ENCODE measurements at places on chromosomes 4 and X.

DNA sequence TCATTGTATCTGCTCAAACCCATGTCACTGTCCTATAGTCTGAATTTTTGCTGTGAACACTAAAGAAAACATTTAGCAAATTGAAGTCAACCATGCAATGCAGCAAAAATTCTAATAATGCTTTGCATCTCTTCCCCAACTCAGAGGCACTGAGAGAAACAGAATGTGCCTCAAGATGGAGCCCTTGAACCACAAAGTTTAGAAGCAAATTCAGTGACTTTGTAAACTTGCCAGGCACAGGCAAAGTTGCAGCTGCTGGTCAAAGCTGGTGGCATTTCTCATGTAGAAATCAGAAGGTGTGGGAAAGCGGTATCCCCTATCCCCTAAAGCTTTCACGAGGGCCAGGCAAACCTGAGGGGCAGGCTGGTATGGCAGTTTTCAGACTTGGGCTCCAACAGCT is 121.7 kb upstream of the DIPK2B start:
- DNase-seq = peak; percentile 2

DNA sequence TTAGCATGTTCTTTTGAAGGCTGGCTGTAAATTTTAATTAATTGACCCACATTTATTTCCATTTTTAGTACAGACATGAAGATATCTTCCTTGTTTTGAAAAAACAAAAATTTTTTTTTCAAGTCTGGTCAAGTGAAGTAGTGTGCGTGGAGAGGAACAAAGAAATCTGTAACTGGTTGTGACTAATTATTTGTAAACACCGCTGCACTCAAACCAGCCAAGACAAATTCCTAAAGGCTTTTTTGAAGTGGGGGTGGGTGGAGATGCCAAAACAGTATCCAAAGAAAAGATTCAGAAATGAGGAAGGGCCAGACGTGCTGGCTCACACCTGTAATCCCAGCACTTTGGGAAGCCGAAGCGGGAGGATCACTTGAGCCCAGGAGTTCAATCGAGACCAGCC is 88.3 kb downstream of the SHROOM2 start:
- no peak for DNase-seq

- DNase-seq = no peak
Observed at GRCh38 chr4:108787106-108787505, 24.3 kb upstream of the ETNPPL start.

- DNase-seq = no peak
Observed at GRCh38 chr4:85092536-85092935, 126.0 kb upstream of the WDFY3 start.

GRCh38 chrX:107825698-107826237 is at the start of gene MID2:
Gene MID2 (plus strand): TSS chrX:107825866. CDS start chrX:107826427, 561 bp downstream.
- DNase-seq = peak; percentile 65

DNA sequence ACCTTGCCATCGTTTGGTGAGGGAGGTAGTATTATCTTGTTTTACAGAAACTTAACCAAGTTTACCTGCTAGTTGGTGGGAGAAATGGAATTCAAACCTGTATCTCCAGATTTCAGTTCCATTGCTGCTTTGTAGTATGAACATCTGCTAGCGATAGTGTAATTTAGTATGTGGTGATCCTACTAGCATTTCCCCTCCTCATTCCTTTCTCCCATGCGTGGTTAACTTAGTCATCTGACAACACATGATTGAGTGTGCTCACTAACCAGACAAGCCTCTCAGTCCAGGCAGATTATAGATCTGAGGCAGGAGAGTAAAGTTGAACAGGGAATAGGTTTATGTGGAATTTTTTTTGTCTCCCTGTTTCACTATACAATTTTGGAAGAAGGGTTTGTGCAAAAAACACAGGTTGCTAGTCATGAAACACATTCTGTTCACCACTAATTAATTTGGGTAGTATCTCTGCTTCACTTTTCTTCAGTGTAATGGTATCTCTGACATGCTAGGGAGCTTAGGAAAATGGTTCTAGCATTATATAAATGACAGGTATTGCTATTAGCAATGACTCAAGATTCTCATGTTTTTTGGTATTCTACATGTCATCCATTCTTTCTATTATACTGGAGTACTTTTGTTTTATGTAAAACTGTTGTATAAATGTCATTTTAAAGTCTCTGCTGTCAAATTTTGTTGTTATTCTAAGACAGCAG is 21.7 kb downstream of the RBPJ start:
- DNase-seq = no peak

DNA sequence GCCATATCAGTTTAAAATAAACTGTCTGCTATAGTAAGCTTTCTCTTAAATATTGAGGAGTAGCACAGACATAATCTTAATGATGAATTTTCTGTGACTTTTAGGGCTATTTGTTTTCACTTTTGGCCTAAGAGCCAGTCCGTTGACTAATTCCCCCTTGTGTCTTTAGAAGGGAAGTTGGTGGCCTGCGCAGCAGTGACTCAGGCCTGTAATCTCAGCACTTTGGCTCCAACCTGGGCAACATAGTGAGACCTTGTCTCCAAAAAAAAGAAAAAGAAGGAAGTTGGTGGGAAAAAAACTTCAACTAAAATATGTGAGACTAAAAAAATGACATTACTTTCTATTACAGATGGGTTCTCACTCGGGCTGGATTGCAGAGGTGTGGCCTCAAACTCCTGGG is 3.4 kb downstream of the NCAPG start:
- DNase-seq = no peak

GRCh38 chr4:87118421-87118820 is 102.0 kb downstream of the KLHL8 start:
- DNase-seq = no peak

DNA sequence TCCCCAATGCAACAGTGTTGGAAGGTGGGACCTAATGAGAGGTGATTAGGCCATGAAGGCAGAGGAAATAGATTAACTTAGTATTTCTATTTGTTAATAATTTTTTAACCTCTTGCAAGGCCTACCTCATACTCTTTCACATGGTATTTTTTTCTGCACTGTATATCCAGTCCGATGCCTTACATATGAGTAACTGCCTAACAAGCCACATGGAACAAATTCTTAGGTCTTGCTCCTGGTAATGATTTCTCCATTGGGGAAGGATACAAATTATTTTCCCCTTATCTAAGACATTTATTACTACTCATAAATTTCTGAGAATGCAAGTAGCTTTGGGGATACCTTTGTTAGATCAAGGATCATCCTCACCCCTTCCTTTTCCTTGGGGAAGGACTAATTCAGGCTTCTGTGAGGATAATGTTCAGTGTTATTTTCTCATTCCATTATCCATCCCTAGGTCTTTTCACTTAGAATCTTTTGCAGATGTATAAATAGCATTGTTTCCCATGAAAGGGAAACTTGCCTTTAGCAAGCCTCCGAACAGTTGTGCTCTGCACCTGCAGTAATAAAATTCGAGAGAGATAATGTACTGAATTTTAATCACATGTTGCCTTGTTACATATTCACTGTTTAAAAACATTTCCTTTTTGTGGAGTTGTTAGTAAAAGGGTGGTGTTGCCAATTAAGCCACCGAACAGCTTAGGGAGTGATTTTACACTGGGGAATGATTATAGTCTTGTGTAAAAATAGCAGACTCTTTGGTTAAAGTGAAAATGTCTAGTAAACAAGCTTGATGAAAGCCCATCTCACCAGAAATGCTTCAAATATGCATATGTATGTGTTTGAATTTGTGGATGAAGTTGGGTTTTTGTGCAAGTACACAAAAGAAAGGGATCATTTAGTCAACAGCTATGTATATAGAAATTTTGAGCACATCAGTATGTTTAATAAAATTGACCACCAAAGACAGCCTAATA is 89.9 kb downstream of the CFAP299 start:
- DNase-seq = no peak

- no peak for DNase-seq
Observed at GRCh38 chr4:114226968-114227760, 247.7 kb upstream of the ARSJ start.

- peak; percentile 42 for DNase-seq
Observed at GRCh38 chrX:155148724-155149537, 67.3 kb upstream of the VBP1 start.

GRCh38 chr4:120918788-120919187 is 3.7 kb downstream of the PRDM5 start:
- DNase-seq = no peak

DNA sequence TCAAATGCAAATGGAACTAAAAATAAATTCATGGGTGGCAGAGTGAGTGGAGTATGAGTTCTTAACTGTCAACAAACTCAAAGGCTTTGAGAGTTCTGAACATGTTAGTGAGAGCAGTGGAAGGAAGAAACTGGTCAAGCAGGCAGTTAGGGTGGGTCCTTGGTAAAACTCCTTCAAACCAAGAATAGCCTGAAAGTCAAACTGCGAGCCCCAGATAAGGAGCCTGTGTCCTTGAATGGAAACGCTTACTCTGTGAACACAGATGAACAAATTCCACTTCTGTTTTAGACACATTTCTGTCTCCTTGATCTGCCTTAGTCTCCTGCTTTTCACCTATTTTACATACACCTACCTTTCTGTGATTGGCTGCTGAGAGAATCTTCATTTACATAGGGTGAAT is 129.4 kb upstream of the PCDH18 start:
- DNase-seq = no peak

GRCh38 chr4:850323-850945 is 24.5 kb upstream of the CPLX1 start:
- DNase-seq = no peak

DNA sequence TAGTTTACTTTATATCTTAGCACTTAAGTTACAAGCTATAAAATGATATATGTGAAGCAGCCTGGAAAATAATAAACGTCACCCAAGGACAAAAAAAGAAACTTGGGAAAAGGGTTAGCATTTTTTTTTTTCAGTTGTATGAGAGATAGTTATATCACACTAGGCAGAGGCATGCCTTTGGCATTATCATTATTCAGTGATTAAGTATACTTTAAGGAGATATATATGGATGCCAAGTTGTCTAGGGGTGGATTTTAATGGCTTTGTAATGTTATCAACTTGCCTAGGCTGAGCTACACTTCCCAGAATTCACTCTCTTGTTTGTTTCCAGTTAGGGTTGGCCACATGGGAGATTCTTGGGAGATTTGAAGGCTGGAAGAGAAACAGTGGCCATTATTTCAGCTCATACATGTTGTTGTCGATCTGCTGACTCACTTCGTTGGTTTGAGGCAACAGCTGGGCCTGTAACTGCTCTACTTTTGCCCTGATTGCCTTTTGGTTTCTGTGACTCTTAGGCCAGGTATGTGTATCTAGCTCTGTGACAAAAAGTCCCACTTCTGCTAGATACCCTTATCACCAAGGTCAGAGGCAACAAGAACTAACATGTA is 11.5 kb upstream of the SRPX start:
- no peak for DNase-seq

GRCh38 chr4:124483048-124483906 is 229.3 kb downstream of the ANKRD50 start:
- DNase-seq = no peak

DNA sequence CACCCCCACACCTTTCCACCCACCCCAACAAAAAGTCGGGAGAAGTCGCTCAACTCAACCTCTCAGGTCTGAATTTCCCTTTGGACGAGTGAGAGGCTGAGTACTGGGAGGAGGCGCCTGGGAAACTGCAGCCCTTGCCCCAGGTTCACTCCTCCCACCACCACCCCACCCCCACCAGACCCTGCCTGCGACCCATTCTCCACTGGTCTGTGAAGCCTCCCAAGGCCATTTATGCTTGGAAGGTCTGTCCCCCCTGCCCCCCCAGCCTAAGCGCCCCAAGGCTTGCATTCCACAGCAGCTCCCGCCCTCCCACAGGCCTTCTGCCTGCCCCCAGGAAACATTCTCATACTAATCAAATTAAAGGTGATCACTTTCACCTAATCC is 27.2 kb downstream of the ELF4 start:
- DNase-seq = no peak

DNA sequence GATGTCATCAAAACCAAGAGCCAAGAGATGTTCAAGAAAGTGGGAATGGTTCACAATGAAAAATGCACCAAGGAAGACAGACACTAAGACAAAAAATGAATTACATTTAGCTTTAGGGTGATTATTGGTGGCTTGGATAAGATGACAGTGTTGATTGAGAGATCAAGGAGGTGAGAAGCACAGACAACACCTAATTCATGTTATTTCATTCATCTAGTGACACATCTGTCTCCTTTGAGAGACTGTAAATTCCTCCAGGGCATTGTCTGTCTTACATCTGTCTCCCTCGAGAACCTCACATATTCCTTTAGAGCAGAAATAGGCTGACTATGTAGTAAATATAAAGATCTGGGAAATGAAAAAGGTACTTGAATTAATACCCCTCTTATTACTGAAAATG is 94.2 kb upstream of the SMIM31 start:
- no peak for DNase-seq

GRCh38 chr4:71132486-71132885 is 139.0 kb downstream of the DCK start:
- DNase-seq = no peak

- no peak for DNase-seq
Observed at GRCh38 chr4:187251896-187252295, 528.2 kb upstream of the FAT1 start.

- DNase-seq = no peak
Observed at GRCh38 chr4:78863254-78863869, 75.9 kb downstream of the PAQR3 start.

- no peak for DNase-seq
Observed at GRCh38 chrX:55709735-55710134, 7.8 kb upstream of the RRAGB start.

DNA sequence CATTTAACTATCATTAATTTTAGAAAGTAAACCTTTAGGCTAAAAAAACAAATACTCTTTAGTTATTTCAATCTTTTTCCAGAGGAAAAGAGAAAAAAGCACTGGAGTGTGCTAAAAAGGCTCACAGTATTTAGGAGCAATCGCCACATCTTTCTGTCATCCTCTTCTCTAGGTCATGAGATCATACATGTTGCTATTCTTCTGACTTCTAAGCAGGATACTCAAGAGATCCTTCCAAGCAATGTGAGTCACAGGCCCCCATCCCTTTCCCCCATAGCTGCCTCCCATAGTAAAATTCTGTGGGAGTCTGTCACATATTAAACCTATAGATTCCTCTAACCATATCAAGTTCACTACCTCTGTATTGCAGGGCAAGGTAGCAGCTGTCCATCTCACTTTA is 7.7 kb downstream of the EDNRA start:
- no peak for DNase-seq

GRCh38 chr4:8402181-8402597 is 38.3 kb downstream of the ACOX3 start:
- no peak for DNase-seq

GRCh38 chr4:109185548-109185947 is 116.9 kb downstream of the COL25A1 start:
- DNase-seq = no peak

DNA sequence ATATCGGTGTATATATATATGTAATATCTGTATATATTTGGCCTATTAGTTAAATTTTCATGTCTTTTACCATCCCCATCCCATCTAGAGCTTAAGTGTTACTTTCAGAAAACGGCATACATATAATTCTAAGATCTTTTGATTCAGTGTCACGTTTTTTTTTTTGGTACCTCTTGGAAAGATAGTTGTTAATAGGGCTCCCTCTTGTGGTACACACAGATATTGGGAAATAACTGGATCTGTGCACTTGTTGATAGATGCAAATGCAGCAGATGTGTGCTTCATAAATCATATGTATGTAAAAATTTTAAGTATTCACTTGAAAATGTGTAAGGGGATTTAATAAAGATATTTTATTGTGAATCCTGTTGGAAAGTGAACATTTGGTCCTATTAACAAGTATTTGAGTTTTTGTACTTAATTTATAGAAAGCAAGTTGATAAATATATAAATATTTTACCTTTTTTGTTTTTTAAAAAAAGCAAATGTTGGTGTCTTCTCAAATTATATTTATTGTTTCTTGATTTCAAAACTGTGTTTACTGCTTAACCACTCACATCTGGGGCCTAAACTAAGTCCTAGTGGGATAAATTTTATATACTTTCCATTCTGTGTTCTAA is 74.7 kb downstream of the PAQR3 start:
- peak; percentile 27 for DNase-seq

- DNase-seq = no peak
Observed at GRCh38 chr4:113976741-113977525, 2.5 kb downstream of the ARSJ start.

All from CD4-positive, alpha-beta T cell treated with Interleukin-6 for 4 hours (primary cell).